Left ventricle myocardium inferior (tissue), 1 donor: ENCODE measurements at places on chromosomes 12 and 14. TPM values are rescaled to one million over a fixed set of nuclear protein-coding genes. Genes with fewer than 3 reads are reported as not detected.

The DEPDC4 gene
- total RNA-seq: 0.47 TPM

The SYNDIG1L gene
- 0.11 TPM for total RNA-seq

DNA sequence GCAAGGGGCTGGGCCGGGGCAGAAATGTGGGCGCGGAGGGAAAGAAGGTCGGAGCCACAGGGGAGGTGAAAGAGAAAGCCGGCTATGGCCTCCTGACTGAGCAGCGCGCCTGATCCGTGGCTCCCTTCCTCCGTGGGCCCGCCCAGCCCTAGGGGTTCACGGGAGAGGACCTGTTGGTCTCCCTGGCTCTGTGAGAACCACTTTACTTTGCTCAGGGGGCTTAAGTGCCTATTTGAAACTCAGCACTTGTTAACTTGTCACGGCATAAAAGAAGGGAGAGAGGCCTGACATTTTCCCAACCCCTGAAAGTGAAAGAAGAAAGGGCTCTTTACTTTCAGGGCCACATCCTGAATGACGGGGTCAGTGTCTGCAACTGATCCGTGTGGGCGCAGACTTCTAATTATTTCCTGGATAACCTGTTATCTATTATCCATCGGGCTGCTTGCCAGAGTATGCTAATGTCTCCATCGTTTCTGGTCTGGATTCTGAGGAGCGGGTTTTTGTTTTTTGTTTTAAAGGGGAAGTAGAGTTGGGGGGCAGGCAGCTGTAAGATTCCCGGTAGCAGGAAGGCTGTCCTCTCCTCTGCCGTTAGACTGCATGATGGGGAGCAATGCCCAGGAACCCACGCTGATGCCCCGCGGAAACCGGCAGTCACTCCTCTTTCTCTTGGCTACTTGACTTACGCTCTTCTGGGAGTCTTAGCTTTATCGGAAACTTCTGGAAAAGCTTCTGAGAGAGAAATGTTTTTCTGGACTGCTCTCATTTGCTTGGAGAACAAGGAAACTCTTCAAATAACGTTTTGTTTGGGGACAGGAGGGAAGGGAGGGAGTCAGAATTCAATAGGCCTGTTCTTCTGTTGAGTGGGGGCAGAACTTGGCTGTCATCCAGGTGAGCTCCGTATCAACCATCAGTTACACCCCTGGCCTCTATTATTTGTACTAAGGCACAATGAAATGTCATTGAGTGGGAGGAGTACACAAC lies 127.7 kb upstream of the MAX start:
- H3K4me3 ChIP-seq: peak overlapping the region; percentile 60
- H3K27me3 ChIP-seq: no peaks in the 10 kb centered on the region
- peak overlapping the region; percentile 92 for H3K27ac ChIP-seq
- H3K36me3 ChIP-seq: no peaks in the 10 kb centered on the region
- peak; percentile 57 for DNase-seq

GRCh38 chr12:109920261-109920780 lies 20.2 kb downstream of the TCHP start:
- peaks cover 62% of the 10 kb centered on the region for H3K36me3 ChIP-seq
- no peaks in the 10 kb centered on the region for H3K4me1 ChIP-seq
- H3K27ac ChIP-seq: no peak overlapping the region
- no peak overlapping the region for H3K4me3 ChIP-seq
- H3K27me3 ChIP-seq: no peaks in the 10 kb centered on the region

- DNase-seq: no peak
- no peaks in the 10 kb centered on the region for H3K36me3 ChIP-seq
- peaks cover 7% of the 10 kb centered on the region for H3K27me3 ChIP-seq
- H3K4me1 ChIP-seq: no peaks in the 10 kb centered on the region
- no peak overlapping the region for H3K4me3 ChIP-seq
Observed at GRCh38 chr12:5220835-5221234, 177.2 kb downstream of the KCNA5 start.

DNA sequence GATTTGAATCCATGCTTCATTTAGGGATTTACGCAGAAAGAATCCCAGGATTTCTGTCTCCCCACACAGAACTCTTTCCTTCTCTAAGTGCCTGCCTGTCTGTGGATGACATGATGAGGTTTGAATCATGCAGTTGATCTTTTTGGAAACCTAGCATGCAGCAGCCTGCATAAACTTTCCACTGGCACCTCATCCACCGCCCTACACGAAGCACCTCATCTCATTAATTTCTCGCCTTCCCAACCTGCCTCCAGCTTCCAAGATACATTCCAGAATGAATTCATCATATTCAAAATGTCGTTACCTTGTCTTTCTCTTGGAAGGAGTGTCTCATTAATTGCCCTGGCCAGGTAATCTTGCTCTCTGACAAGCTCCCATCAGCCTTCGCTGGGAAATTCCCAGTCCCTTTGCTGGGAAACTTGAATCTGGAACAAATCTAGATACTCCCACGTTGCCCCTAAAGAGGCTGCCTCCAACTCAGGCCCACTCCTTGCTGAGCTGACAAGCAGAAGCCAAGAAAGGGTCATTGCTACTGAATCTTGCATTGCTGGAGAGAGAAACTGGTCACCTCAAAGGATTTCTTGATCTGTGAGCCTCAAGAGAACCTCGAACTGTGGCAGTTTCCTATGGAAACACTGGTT lies 48.2 kb downstream of the SERPINA3 start:
- H3K27me3 ChIP-seq: peaks cover 40% of the 10 kb centered on the region
- H3K4me1 ChIP-seq: no peaks in the 10 kb centered on the region
- no peak for DNase-seq
- H3K4me3 ChIP-seq: no peak overlapping the region
- no peak overlapping the region for H3K27ac ChIP-seq

DNA sequence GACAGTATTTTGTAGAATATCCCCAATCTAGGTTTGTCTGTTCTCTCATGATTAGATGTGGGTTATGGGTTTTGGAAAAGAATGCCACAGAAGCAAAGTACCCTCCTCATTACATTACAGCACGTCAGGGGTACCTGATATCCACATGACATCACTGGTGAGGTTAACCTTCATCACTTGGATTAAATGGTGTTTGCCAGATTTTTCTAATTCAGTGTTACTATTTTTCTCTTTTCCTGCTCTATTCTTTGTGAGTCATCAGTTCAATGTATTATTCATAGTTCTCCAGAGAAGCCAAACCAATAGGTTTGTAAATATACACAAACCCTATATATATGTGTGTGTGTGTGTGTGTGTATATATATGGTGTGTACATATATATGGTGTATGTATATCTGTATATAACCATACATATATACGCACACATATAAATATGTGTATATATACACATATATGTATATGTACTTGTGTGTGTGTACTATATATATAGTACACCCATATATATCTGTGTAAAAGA lies 131.4 kb downstream of the LMNTD1 start:
- H3K4me1 ChIP-seq: peaks cover 7% of the 10 kb centered on the region
- DNase-seq: no peak
- H3K4me3 ChIP-seq: no peak overlapping the region
- no peak overlapping the region for H3K27ac ChIP-seq

- H3K27me3 ChIP-seq: no peaks in the 10 kb centered on the region
- H3K4me1 ChIP-seq: no peaks in the 10 kb centered on the region
- no peak overlapping the region for H3K4me3 ChIP-seq
Observed at GRCh38 chr14:38078393-38078792, 129.3 kb upstream of the SSTR1 start.

- no peaks in the 10 kb centered on the region for H3K36me3 ChIP-seq
- DNase-seq: no peak
- peaks cover 98% of the 10 kb centered on the region for H3K4me1 ChIP-seq
- peak overlapping the region; percentile 74 for H3K27ac ChIP-seq
Observed at GRCh38 chr12:64678835-64679234, 68.5 kb downstream of the RASSF3 start.

GRCh38 chr12:47652521-47653234 lies 53.2 kb downstream of the RPAP3 start:
- no peaks in the 10 kb centered on the region for H3K36me3 ChIP-seq
- peak overlapping the region; percentile 36 for H3K27ac ChIP-seq
- peak; percentile 18 for DNase-seq
- H3K4me1 ChIP-seq: peaks cover 28% of the 10 kb centered on the region
- no peak overlapping the region for H3K4me3 ChIP-seq
- no peaks in the 10 kb centered on the region for H3K27me3 ChIP-seq
